ENCODE measurements at places on chromosomes 3 and 15.

DNA sequence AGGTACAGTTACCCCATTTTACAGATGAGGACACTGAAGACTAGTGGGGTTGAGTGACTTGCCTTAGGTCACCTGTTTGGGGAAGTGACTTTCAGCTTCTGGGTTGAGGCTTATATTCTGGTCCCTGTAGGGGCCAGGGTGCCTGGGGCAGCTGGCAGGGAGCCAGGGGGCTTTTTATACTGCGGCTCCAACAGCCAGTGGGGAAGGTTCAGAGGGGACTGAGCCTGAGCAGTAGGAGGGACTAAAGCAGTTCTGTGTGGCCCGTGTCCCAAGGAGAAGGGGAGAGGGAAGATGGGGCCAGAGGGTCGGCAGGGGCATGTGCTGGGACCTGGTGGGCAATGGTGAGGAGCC lies 37.7 kb downstream of the SLC6A6 start:
- DNase-seq, result no peak

- no peak for DNase-seq
These were observed 144.3 kb downstream of the OPA1 start for GRCh38 chr3:193737191-193737751.

GRCh38 chr15:41943543-41944312 lies 28.6 kb downstream of the EHD4 start:
- no peak for DNase-seq

DNA sequence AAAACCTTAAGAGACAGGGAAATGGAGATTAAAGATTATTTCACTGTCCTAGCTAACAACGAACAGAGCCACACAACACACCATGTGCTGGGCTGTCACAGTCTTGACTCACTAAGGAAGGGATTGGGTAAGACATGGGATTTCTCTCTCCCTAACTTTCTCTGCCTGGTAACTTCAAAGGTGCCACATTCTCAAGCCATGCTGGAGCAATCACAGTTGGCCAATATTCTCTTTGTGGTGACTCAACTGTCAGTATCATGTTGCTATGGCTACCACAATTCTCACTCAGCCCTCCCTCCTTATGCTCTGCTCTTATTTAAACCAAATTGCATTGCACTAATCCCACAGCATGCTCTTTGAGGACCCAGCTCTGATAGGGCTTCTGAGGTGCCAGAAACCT lies 74.0 kb downstream of the OXNAD1 start:
- no peak for DNase-seq

DNA sequence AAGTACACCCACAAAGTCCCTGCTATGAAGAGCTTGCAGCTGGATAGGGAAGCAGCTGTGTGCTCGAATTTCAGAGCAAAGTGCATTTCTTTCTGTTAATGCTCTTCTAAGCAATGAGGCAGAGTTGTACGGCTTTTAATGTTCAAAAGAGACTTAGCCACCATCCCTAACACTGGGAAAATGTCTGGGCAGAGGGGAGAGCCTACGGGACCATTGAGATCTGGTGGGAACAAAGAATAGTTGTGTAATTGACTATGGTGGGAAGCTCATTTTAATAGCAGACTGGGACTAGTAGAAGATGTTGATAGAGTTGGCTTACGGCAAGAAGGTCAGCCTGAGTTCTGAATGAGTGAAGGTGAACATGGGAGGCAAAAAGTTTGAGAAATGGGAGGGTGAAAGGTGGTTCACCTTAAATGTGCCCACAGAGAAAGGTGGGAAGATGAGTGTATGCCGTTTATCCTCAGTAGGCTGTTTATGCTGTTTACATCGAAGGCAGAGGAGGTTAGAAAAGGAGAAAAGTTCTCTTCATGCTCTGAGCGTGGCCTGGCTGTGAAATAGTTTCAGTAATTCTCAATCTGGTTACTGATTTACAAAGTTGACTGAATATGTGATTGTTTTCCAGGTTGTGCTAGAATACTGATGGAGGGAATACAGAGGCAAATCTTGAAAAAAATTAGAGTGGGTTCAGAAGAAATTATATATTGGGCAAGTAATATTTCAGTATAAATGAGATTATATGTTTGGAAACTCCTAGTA lies 22.9 kb upstream of the UTS2B start:
- DNase-seq, result no peak

- no peak for DNase-seq
These were observed 17.1 kb downstream of the APBA2 start for GRCh38 chr15:28902856-28903255.

Data from T-helper 9 cell (primary cell).